ENCODE measurements at places on chromosomes 4 and X.

DNA sequence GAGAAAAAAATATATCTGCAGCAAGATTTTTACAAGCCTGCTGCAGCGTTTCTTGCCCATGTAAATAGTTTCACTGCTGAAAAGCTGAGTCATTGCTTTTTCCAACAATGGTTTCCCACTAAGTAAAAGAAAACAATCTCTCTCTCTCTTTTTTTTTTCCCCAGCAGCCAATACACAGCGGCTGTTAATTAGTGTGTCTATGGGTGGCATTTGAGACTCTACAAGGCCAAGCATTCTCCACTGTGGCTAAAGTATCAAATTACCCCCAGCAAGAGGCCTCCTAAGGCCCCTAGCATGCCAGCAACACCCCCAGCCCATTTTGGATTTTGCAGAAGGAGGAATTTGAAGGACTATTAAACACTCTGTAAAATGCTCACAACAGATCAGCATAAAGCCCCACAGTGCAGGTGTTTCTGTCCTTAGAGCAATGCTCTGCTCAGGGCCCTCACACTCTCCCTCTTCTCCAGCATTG is 837.4 kb downstream of the TRIML1 start:
- no peak for DNase-seq

- DNase-seq: no peak
Observed at GRCh38 chr4:76476571-76476970, 41.5 kb downstream of the SHROOM3 start.

DNA sequence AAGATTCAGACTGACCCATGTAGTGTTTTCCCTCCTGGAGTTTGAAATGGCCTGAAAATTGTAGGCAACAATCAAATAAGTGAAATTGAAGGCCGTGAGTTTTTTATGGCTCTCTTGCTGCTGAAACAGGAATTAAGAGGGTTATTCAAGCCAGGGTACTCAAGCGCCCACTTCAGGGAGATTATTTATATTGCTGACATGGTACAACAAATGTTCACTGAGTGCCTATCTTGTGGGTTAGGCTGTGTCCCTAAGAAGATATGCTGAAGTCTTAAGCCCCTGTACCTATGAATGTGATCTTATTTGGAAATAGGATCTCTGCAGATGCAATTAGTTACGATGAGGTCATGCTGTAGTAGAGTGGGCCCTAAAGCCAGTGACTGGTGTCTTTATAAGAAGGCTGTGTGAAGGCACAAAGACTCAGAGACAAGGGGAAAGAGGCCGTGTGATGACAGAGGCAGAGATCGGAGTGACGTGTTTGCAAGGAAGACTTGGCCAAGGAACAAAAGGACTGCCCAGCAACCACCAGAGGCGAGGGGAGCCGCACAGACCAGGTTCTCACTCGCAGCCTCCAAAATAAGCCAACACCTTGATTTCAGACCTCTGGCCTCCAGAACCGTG is 72.9 kb downstream of the MED28 start:
- no peak for DNase-seq

- no peak for DNase-seq
Observed at GRCh38 chr4:123807866-123808265, 411.3 kb downstream of the SPRY1 start.

- DNase-seq: no peak
Observed at GRCh38 chr4:11194431-11194830, 234.3 kb downstream of the HS3ST1 start.

DNA sequence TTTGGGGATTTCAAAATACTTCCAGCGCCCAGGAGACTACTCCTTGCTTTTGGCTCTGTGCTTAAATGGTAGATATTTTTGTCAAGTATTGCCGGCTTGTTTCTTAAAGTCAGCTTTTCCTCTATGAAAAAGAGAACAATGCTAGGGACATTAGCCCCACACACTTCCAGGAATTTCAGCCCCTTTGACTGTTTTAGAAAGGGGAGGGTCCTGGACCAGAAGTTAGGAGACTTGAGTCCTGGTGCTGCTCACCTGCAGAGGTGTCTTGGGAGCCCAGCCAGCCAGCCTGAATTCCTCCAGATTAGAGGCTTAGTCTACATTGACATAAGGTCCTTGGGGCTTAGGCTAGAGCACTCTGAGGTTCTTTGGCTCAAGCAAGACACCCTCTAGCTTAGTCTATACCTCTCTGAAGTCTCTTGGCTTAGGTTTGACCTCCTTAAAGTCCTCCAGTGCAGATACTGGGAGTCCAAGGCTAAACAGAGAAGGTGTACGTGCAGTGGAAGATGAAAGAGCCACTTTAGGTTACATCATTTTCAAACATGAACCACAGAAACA is 1.6 kb upstream of the SETD7 start:
- DNase-seq: no peak

DNA sequence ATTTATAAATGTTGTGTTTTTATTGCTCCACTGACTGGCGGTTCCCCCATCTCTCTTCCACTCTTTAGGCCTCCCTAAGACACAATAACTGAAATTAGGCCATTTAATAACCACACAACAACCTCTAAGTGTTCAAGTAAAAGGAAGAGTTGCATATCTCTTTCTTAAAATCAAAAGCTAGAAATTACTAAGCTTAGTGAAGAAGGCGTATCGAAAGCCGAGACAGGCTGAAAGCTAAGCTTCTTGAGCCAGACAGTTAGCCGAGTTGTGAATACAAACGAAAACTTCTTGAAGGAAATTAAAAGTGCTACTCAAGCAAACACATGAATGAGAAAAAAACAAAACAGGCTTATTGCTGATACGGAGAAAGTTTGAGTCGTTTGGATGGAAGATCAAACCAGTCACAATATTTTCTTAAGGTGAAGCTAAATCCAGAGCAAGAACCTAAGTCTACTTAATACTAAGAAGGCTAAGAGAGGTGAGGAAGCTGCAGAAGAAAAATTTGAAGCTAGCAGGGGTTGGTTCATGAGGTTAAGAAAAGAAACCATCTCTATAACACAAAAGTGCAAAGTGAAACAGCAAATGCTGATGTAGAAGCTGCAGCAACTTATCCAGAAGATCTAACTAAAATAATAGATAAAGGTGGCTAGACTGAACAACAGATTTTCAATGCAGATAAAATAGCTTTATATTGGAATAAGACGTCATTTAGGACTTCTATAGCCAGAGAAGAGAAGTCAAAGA is 194.0 kb upstream of the TTC29 start:
- DNase-seq: no peak

DNA sequence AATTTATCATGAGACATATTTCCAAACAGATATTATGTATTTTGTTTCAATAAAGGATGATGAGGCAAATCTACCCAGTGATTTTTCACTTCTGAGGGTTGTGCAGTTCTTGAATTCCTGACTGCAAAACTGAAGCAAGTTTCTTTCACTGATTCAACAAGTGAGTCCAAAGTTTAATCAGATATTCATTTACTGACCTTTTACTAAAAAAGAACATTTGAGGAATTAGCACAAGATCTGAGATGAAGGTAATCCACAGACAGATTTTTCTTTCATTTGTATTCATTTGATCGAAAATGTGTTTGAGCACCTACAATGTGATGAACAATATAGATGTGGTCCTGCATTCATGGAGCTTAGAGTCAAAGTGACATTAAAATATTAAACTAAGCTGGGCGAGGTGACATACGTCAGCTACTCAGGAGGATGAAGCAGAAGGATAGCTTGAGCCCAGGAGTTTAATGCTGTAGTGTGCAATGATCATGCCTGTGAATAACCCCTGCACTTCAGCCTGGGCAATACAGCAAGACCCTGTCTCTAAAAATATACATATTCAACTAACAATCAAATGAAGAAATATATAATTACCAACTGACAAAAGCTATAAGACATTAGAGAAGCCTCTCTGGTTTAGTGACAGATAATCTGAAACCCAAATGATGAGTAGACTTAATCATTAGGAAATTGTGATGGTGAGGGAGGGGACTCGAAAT is 76.6 kb downstream of the ANXA3 start:
- no peak for DNase-seq
